ENCODE measurements at places on chromosomes 7 and 10.
A peak's percentile ranks its signal among the peaks of the same experiment; 100 is the strongest.

DNA sequence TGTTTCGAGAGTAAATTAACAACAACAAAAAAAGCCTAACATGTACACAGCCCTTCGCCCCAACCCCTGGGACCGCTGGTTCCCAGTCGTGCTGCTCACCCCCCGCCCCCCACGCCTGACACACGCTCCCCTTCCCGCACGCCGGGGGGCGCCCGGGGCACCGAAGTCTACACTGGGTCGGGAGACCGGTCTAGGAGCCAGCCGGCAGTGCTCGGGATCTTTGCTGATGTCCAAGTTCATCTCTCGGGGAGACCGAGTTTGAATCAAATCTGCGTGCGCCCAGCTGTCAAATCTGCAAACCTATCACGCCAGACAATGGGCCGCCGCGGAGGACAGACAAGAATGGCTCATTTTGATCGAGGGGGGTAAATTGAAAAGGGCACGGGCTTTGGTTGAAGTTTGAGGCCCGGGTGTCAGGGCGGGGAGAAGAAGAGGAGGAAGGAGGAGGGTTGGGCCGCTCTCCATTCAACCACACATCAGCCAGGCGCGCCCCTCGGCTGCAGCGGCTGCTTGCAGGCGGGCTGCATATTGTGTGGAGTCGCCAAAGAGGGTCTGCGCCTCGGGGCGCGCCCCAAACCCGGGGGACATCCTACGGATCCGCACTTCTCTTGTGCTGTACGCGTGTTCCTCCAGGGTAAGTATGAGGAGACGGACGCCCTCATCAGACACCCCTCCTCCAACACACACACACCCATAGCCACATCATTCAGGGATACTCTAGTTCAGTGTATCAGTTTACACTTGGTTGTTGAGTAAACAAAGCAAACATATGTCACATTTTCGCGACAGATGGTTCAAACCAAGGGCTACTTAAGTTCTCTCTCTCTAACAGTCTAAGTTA, 1.3 kb upstream of the GFRA1 start:
- DNase-seq: peak; percentile 45

GRCh38 chr10:3942937-3943489, 158.0 kb upstream of the KLF6 start:
- no peak for DNase-seq

GRCh38 chr10:110192552-110192951, 14.9 kb upstream of the MXI1 start:
- no peak for DNase-seq

DNA sequence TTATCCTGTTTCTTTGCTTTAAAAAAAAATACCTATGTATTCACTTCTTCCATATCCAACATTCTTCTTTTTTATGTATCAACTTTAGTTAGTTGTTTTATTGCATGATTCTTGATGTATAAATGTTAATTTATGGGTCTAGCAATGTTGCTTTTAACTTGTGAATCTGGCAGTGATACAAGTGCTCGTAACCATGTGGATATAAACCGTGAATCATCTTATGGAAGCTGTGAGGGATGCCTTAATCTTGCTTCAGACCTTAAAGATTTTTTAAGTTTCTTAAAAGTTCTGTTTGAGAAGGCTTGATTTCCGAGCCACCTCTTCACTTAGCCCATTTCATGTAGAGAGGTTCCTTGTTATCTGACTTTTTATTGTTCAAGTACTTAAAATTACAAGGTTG, 25.9 kb downstream of the HELLS start:
- DNase-seq: no peak

DNA sequence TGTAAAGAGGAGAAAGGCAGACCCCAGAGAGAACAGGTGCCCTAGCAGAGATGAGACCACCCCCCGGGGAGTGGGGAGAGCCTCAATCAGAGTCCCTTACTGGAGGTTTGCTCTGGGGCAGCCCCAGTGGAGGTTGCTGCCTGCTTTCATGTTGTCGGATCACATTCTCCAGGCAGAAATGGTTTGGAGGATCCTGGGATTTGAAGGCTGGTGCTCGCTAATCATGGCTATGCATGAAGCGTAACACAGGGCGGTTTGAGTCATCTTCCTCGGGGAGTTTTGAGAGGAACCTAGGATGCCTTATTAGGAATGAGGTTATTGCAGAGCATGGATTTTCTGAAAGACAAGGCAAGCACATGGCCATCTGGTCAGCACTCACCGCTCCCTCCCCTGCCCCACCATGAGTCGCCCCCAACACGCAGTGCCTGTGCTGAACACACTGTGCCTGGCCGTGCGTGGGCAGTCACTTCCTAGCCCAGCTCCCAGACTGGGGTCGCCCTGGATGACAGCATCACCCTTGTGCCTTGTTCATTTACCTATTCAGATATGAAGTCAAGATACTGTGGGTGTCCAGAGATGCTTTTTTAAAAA, 319.9 kb downstream of the DPP6 start:
- no peak for DNase-seq

DNA sequence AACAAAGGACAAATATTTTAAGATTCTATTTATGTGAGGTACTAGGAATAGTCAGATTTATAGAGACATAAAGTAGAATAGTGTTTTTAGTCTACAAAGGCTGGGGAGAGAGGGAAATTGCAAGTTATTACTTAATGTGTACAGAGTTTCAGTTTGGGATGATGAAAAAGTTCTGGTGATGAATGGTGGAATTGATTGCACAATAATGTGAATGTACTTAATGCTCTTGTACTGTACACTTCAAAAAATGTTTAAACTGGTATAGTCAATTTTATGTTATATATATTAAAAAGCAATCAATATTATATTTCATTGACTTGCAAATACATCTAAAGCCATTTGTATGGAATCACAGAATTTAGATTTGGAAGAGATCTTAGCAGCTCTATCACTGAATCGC, 213.4 kb downstream of the PPP1R3A start:
- no peak for DNase-seq

- DNase-seq: no peak
These were observed 158.5 kb downstream of the PTPRN2 start for GRCh38 chr7:158428837-158429753.

- no peak for DNase-seq
These were observed 102.4 kb upstream of the KLF6 start for GRCh38 chr10:3887404-3887803.

- DNase-seq: peak; percentile 44
These were observed 2.1 kb downstream of the SP8 start for GRCh38 chr7:20784388-20785156.

DNA sequence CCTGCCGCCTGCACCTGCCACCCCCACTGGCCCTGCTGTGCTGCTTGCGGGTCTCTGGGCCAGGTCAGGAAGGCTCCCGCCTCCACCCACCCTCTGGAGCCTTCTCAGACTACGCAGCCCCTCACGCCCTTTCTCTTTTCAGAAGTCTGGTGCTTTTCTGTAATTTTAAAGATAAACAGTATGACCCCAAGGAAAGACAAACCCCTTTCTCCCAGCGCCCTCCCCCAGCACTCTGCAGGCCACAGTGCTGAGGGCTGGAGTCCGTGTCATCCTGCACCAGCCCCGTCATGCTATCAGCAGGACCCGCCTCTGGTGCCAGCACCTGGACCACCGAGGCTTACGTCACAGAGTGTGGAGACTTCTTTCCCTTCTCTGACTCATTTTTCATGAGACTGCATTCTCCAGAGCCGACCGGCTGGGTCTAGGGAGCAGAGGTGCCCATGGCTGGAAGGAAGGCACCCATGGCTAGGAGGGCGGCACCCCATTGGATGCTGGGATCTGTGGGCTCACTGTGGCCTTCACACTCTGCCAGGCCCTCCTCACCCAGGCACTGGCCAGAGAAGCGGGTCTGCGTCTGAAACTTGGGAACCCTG, 53.4 kb downstream of the CFAP46 start:
- no peak for DNase-seq

GRCh38 chr7:144384071-144384470, 19.4 kb downstream of the NOBOX start:
- DNase-seq: peak; percentile 30

- no peak for DNase-seq
These were observed 19.3 kb downstream of the NEURL1 start for GRCh38 chr10:103512591-103513379.

DNA sequence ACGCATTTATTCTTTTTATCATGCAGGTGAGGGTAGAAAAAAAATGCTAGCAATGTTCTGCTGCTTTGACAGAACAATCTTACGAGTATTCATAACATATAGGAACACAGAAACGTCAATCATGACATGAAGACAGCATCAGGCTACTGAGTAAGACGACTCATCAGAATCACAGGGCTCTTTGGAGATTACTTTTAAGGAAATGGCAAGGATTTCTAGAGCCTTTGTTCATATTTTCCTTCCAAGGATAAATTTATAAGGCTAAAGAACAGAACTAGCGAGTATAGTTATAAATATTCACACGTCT, 39.8 kb upstream of the DNAJC1 start:
- DNase-seq: no peak

GRCh38 chr7:78284945-78285344, 486.4 kb downstream of the PHTF2 start:
- DNase-seq: no peak

- no peak for DNase-seq
These were observed 51.8 kb downstream of the RELN start for GRCh38 chr7:103937680-103938079.

DNA sequence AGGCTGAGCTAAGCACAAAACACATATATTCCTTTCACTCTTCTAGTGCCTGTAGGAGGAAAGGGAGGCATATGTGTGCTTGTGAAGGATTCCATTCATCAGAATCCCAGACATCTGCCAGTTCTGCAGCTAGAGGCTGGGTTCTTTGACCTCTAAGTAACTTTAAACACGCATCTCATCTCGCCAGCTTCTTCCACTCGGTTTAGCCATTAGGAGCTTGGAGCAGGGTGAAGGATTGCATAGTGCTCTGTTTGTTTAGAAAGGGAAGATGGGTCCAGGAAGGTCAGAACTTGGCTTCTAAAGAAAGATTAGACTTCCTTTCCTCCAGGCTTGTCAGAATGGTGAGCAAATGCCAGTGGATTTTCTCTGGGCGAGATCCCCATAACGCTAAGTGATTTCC, 43.6 kb downstream of the HK1 start:
- DNase-seq: no peak

- DNase-seq: no peak
These were observed 801.9 kb downstream of the ANKRD7 start for GRCh38 chr7:119026391-119026790.

GRCh38 chr7:27191161-27191731, 6.2 kb upstream of the HOXA11 start:
- no peak for DNase-seq

GRCh38 chr10:72007246-72007892, 43.2 kb downstream of the CHST3 start:
- DNase-seq: peak; percentile 46

DNA sequence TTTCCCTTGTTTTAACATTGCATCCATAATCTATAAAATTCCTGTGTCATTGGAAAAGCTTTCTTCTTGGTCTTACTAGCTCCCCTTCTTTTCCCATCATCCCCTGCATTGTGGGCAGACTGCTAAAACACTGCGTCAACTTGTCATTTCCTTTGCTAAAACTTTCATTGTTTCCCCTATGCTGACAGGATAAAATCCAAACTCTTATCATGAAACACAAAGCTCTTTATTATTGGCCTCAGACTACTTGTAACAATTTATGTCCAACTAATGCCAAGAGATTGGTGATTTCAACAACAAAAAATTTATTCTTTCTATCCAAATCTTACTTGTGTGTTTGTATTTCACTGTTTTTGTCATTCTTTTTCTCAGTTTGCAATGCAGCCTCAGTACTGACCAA, 339.1 kb downstream of the HGF start:
- peak; percentile 72 for DNase-seq

GRCh38 chr7:123872908-123873307, 27.9 kb downstream of the HYAL4 start:
- no peak for DNase-seq

- DNase-seq: peak; percentile 64
These were observed 221.7 kb upstream of the LYZL1 start for GRCh38 chr10:29067161-29067560.

DNA sequence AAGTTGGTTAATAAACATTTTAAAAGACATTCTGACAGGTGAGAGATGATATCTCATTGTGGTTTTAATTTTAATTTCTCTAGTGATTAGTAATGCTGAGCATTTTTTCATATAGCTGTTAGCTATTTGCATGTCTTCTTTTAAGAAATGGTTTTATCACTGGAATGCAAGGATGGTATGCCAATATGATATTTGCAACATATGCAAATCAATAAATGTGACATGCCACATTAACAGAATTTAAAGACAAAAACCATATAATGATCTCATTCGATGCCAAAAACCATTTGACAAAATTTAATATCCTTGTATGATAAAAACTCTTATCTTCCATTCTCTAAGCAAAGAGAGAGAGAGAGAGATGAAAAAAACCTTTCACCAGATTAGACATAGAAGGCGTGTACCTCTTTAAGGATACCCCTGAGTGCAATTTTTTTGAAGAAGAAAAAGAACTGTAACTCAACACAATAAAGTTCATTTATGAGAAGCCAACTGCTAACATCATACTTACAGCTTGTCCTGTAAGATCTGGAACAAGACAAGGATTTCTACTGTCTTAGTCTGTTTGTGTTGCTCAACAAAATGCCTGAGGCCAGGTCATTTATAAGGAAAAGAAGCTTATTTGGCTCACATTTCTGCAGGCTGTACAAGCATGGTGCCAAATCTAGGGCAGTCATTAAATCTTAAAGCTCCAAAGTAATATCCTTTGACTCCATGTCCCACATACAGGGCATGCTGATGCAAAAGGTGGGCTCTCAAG, 39.7 kb upstream of the ZMYND11 start:
- DNase-seq: no peak

DNA sequence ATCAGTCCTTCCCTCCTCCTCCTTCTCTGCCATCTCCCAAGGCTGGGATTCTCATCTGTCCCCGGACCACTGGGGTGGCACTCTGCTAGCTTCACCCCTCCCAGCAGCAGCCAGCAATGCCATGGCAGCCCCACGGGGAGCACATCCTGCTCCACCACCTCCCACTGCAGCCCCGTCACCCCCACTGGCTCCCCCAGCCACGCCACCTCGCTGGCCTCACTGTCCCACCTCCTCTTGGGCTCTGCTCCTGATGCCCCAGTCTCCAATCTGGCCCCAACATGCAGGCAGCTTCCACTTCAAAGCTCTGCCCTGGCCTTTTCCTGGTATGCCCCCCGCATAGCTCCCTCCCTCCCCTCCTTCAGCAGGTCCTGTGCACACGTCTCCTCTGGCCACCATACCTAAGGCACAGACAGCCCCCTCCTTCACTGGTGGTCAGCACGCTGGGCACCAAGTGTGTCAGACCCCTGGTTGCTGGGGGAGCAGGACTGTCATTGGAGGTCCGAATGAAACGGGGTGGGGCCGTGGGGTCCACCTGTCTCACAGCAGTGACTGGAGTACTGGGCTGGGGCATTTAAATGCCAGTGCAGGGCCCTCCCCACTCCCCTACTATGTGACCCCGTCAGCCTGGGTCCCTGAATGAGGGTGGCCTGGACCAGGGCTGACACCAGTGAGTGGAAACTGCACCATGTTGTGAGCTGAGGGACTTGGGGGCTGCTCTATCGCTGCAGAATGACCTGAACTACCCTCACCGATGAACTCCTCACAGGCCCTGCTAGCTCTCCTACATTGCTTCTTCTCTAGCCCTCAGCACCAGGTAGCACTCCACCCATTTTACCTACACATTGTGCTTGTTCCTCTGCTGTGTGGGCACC, 38.7 kb downstream of the RASGEF1A start:
- DNase-seq: no peak

Data from cardiac muscle cell (in vitro differentiated cells and primary cell).